ENCODE measurements at places on chromosomes 12 and 14. TPM values are rescaled to one million over a fixed set of nuclear protein-coding genes. Genes with fewer than 3 reads are reported as not detected.

DNA sequence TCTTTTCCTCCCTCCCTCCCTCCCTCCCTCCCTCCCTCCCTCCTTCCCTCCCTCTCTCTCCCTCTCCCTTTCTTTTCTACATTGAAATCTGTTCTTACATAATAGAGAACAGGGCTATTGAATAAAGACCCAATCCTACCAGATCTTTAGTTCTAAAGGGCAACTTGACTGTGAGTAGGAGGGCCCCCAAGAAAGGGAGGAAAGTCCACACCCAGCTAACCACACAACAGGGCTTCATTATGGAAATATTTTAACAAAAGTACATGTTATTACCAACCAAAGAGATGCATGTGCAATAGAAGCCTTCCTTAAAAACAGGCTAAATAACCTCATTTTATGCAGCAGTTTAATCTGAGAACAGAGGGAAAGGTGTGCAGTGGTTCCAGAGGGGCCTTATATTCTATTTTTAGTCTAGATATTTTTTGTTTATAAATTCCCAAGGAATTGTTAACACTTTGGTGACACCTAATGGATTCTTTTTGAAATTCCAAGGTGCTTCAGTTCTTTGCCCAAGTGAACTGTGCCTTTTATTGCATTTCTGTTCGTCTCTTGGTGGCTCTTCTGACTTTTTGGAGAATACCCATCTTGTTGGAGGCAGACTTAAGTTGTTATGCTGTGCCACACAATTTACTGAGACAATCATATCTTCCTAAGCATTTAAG lies 63.0 kb downstream of the GNS start:
- DNase-seq = no peak
- H3K36me3 ChIP-seq = peaks cover 37% of the 10 kb centered on the region
- H3K4me3 ChIP-seq = no peak overlapping the region
- peaks cover 3% of the 10 kb centered on the region for H3K4me1 ChIP-seq
- no peak overlapping the region for H3K27ac ChIP-seq
- no peaks in the 10 kb centered on the region for H3K27me3 ChIP-seq

GRCh38 chr12:64757771-64758170 lies 1.4 kb downstream of the GNS start:
- peak overlapping the region; percentile 99 for H3K4me3 ChIP-seq
- no peaks in the 10 kb centered on the region for H3K27me3 ChIP-seq
- DNase-seq = no peak
- H3K4me1 ChIP-seq = no peaks in the 10 kb centered on the region

DNA sequence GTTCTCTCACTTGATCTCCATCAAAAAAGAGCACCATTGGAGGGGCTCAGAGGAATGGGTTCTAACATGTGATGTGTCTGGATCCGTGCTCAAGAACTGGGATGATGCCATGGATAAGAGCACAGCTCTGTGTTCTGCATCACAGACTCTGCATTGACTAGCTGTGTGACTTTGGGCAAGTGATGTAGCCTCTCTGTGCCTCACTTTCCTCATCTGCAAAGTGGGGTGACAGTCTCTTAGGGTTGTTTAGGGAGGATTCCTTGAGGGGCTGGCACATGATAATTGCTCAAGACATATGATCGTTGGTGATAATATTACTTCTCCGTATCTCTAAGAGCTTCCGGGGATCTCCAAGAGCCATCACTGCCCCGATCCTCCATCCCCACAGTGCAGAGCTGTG lies 202.3 kb downstream of the CHST11 start:
- no peak for DNase-seq
- no peak overlapping the region for H3K4me3 ChIP-seq
- no peaks in the 10 kb centered on the region for H3K36me3 ChIP-seq
- H3K27me3 ChIP-seq = no peaks in the 10 kb centered on the region
- peaks cover 9% of the 10 kb centered on the region for H3K4me1 ChIP-seq

KLRG1 gene
- total RNA-seq = 3.1 TPM

RNASE1 gene
- total RNA-seq = 10.3 TPM
